T-helper 9 cell (primary cell): ENCODE measurements at places on chromosomes 12 and 14.

DNA sequence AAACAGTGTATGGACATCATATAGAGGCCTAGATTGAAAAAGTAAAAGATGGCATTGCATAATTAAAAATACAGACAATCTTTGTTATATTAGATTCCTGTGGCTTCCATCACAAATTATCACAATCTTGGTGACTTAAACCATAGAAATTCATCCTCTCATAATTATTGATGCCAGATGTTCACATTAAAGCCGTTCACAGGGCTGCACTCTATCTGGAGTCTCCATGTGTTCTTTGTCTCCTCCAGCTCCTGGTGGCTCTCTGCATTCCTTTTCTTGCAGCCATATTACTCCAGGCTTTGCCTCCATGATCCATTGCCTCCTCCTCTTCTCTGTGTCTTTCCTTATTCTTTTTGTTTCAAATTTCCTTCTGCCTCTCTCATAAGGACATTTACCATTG is 875.7 kb upstream of the USP15 start:
- no peak for DNase-seq

DNA sequence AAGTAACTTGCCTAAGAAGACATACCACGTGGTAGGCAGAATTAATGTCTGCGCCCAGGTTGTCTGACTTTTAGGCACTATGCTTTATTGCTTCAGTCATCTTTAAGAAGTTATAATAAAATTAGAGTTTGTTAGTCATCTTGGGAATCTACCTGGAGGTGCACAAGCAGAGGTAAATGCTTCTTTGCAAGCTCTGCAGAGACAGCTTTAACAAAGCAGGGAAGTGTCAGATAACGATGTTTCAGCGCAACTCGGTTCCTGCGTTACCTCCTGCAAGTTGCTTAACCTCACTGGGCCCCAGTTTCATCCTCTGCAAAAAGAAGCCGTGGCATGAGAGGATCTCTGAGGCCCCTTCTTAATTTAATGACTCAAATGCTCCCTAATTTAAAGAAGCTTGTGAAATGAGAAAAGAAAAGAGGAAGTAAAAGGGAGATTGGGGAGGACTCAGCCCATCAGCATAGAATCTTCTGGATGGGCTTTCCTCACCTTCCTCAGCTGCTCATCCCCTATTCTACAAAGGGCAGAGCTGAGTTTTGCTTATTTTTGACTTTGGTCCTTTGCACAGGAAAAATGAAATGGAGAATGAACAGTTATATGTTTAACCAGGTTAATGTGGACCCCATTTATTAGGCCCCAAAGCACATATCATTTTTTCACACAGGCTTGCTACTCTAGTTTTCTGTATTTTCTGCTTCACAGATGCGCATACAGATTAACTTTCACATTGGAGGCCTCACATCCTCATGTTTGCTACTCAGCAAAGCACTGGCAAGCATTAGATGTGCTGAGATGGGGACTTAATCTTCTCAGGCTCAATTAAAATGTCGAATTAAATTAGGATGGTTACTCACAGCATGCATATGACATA is 5.1 kb downstream of the ARHGDIB start:
- no peak for DNase-seq

- no peak for DNase-seq
These were observed 76.7 kb downstream of the SRGAP1 start for GRCh38 chr12:63921157-63921556.

DNA sequence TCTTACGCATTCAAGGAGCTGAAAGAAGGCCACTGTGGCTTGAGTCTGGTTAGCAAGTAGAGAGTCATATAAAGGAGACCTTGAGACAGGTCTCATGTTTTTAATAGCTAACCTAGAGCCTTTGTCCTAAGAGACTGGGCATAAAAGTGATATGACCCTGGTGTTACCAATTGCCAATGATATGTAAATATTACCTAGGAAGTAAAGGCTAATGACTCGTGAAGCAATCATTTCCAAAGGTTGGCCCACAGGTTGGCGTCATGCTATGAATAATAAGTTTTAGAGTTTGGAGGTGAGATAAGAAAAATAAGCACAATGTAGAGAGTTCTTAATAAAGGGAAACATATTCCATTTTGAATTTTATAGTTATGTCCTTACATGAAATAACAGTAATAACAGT is 116.6 kb upstream of the PLEKHA5 start:
- no peak for DNase-seq

- DNase-seq: no peak
These were observed 4.8 kb downstream of the IFFO1 start for GRCh38 chr12:6551063-6551461.

- no peak for DNase-seq
These were observed 23.0 kb upstream of the KCNJ8 start for GRCh38 chr12:21797539-21797938.

- DNase-seq: no peak
These were observed 74.9 kb downstream of the ALG10 start for GRCh38 chr12:34097213-34097612.

DNA sequence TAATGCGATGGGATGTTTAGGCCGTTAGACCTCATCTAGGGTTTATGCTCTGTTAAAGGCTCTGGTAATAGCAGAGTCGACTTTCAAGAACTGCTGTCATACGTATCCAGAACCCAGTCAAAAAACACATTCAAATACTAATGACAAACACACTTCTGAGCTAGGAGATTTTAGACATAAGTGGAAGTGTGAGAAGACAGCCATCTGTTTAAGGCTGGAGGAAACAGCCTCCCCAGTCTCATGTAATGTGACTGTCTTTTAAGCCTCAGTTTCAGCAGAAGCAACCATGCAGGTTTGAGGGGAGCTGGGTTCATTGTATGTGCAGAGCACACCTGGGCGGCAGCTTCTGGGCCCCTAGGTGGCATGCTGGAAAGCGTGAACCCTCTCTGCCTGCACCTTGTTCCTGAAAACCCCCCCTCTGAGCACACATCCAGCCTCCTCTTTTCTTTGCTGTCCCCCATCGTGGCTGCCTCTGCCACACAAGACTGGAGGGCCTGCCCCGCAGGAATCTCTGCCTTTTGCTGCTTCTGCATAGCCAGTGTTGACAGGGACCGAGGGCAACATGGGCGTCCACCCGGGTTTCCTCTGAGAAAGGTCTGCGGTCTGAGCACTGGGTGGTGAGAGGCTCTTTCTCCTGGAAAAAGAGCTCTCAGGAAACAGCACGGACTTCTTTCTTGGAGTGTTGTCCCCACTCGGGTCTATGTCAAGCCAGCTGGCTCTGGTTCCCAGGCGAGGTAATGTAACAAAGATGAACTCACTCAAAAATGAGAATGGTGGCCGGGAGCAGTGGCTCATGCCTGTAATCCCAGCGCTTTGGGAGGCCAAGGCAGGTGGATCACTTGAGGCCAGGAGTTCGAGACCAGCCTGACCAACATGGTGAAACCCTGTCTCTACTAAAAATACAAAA is 11.6 kb downstream of the WNT5B start:
- DNase-seq: no peak

- no peak for DNase-seq
These were observed 1071.2 kb upstream of the USP15 start for GRCh38 chr12:61188801-61189595.

DNA sequence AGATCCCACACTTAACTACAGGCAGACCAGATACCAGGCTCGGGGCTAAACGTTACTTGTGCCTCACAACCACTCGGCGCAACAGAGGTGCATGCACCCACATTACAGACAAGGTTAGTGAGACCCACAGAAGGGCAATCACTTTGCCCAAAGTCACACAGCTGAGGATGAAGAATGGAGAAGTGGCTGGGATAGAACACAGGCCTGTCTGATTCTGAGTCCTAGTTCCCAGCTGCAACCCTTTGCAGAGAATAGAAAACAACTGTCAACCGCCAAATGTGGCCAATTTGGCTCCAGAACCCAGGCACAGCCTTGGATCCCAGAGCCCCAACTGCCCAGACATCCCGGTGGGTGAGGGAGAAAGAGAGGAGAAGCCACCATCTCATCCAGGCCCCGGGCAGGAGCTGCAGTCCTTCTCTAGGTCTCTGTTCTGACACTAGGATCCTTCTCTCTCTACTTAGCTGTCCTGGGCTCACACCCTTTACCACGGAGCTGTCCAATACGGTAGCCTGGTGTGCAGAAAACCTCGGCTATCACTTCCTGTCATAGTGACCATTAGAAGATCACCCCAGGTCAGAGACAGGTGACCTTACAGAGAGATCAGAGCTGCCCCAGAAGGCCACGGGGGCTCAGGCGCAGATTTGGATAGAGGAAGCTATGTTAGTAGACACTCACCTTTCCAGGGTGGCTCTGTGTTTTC is 59.1 kb downstream of the FAM222A start:
- DNase-seq: no peak

DNA sequence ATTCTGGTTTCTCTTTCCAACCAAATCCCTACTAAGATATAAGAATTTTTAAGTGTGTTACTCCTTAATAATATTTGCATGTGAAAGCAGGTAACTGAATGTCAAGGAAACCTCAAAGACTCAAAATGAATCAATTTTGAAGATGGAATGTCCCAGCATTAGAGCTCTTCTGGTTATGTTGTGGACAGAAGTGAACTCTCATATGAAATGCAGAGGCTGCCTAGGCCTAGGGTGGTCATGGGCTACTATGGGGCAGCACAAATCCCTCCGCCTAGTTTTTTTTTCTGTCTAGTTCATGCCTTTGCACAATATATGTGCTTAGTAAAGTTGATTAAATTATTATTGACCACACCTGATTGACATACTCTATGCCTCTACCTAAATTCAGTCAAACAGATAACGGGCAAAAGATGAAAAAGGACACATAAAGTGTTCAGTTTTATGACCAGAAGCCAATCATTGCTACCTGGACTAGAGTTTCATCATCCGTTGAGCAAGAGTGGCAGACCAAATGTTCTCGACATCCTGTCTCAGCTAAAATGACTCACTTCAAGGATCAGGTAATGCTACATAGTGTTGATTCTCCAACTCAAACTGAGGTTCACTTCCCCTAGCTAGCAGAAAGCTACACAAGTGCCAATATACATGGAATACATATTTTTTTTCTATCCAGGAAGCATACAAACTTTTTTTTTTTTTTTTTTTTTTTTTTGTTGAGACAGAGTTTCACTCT is 1211.4 kb downstream of the VRK1 start:
- no peak for DNase-seq

- DNase-seq: no peak
These were observed 129.1 kb upstream of the TBX3 start for GRCh38 chr12:114812858-114813761.

GRCh38 chr12:50533203-50533584 is 28.4 kb downstream of the DIP2B start:
- no peak for DNase-seq

DNA sequence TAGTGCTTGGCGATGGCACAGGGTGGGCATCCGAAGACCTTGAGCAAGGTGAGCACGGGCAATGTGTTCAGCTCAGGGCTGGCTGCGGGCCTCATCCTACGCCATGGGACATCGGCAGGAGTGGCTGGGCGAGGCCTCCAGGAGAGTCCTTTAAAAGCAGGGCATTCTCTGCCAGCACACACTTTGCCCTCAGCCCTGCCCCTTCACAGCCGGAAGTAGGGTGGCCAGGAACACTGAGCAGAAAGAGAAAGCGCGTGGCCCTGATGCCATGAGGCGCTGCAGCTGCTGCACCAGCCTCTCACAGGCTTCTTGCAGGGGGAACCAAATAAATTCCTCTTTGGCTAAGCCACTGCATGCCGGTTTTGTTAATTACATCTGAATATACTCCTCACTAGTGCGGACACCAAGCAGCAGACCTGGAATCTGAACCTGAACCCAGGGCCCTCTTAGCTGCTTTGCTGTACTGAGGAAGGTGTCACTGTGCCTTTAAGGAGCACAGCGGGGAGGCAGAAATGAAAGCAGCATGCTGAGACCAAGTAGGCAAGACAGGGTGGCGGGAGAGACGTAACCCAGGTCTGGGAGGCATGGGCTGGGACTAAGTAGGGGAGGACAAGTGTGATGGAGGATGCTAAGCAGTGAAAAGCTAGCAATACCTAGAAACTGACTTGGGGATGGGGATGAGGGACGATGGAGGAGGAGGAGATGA is 155.2 kb downstream of the TTC7B start:
- no peak for DNase-seq
